ENCODE measurements at places on chromosomes 1 and 21. TPM values are rescaled to one million over a fixed set of nuclear protein-coding genes. Genes with fewer than 3 reads are reported as not detected.

MFAP2 gene
- 0.95 TPM for total RNA-seq

DNAJC28 gene
- total RNA-seq = 0.48 TPM

TNNT2 gene
- total RNA-seq = 0.24 TPM

SPATA21 gene
- 0.06 TPM for total RNA-seq

ZSWIM5 gene
- total RNA-seq = 0.64 TPM

DUSP12 gene
- total RNA-seq = 44.0 TPM

FCRL4 gene
- total RNA-seq = not detected

CRP gene
- total RNA-seq = not detected

MAP1LC3C gene
- total RNA-seq = 0.20 TPM

ILDR2 gene
- not detected for total RNA-seq

CYP4X1 gene
- total RNA-seq = not detected

MIXL1 gene
- not detected for total RNA-seq

USP48 gene
- 16.5 TPM for total RNA-seq

PROX1 gene
- total RNA-seq = 0.07 TPM

C1orf116 gene
- total RNA-seq = 6.9 TPM

TAS1R1 gene
- not detected for total RNA-seq

C1orf141 gene
- not detected for total RNA-seq

DCST2 gene
- 0.38 TPM for total RNA-seq

PLXNA2 gene
- total RNA-seq = 3.0 TPM

TMEM200B gene
- 0.08 TPM for total RNA-seq

SLC25A33 gene
- 3.4 TPM for total RNA-seq

NCAM2 gene
- total RNA-seq = not detected

S100A3 gene
- total RNA-seq = 115 TPM

KRTAP19-1 gene
- total RNA-seq = not detected

AK5 gene
- total RNA-seq = 7.9 TPM

BRDT gene
- total RNA-seq = not detected

ANKRD65 gene
- total RNA-seq = 0.14 TPM

ANKRD34A gene
- 0.20 TPM for total RNA-seq

RFX5 gene
- total RNA-seq = 21.4 TPM

CD244 gene
- not detected for total RNA-seq

GNAT2 gene
- total RNA-seq = 0.09 TPM

PRAMEF2 gene
- total RNA-seq = 0.08 TPM

IRF6 gene
- 0.15 TPM for total RNA-seq

Measured in A549 treated with Hydrocortisone at 1 μM for 4 hours (cell line).